ENCODE measurements at places on chromosomes 7 and 10. TPM values are rescaled to one million over a fixed set of nuclear protein-coding genes. Genes with fewer than 3 reads are reported as not detected.

TMEM196 gene
- total RNA-seq: not detected

LRRN3 gene
- total RNA-seq: 0.84 TPM

MALSU1 gene
- total RNA-seq: 92.0 TPM

LRRC18 gene
- total RNA-seq: not detected

CFAP43 gene
- total RNA-seq: under 0.01 TPM

CTAGE4 gene
- total RNA-seq: 0.59 TPM

ABCB1 gene
- not detected for total RNA-seq

CUZD1 gene
- total RNA-seq: 0.45 TPM

CDNF gene
- total RNA-seq: 0.34 TPM

BAIAP2L1 gene
- 2.5 TPM for total RNA-seq

CALD1 gene
- total RNA-seq: 98.3 TPM

KLLN gene
- total RNA-seq: 0.30 TPM

TAS2R39 gene
- not detected for total RNA-seq

ARHGEF35 gene
- total RNA-seq: 0.84 TPM

FZD8 gene
- total RNA-seq: 0.84 TPM

UNC5B gene
- total RNA-seq: 17.1 TPM

TAC1 gene
- not detected for total RNA-seq

DLX5 gene
- not detected for total RNA-seq

ZCCHC24 gene
- 24.7 TPM for total RNA-seq

HOGA1 gene
- total RNA-seq: 1.0 TPM

FAM237B gene
- not detected for total RNA-seq

ZP3 gene
- total RNA-seq: 2.5 TPM

ATOH7 gene
- total RNA-seq: not detected

CPED1 gene
- total RNA-seq: 30.4 TPM

MLXIPL gene
- 2.4 TPM for total RNA-seq

RPEL1 gene
- total RNA-seq: not detected

CYP2C19 gene
- total RNA-seq: not detected

CPN1 gene
- total RNA-seq: not detected

PNLIP gene
- total RNA-seq: not detected
